ENCODE measurements at places on chromosomes 6 and 20. TPM values are rescaled to one million over a fixed set of nuclear protein-coding genes. Genes with fewer than 3 reads are reported as not detected.

The ABT1 gene
- total RNA-seq = 27.3 TPM

The FNDC11 gene
- total RNA-seq = 2.7 TPM

The PACRG gene
- 0.26 TPM for total RNA-seq

The LHFPL5 gene
- total RNA-seq = not detected

The ZNF343 gene
- total RNA-seq = 3.4 TPM

The PAK5 gene
- 0.20 TPM for total RNA-seq

The KCNQ2 gene
- total RNA-seq = 71.5 TPM

The RSPO3 gene
- total RNA-seq = not detected

The PFDN6 gene
- total RNA-seq = 85.8 TPM

The HDGFL1 gene
- not detected for total RNA-seq

The GJA10 gene
- total RNA-seq = not detected

The MARCKS gene
- 164 TPM for total RNA-seq

The HLA-G gene
- 2.7 TPM for total RNA-seq

The CST4 gene
- not detected for total RNA-seq

The DYNLT2 gene
- total RNA-seq = 1.8 TPM

The FAM217A gene
- total RNA-seq = not detected

The SLC17A9 gene
- total RNA-seq = 19.9 TPM

The CRISP3 gene
- not detected for total RNA-seq

The ENPP1 gene
- total RNA-seq = 22.5 TPM

The NOX3 gene
- not detected for total RNA-seq

The SAMD5 gene
- total RNA-seq = 0.29 TPM

GRCh38 chr6:135062735-135063134, 8.1 kb upstream of the HBS1L start:
- no peak for DNase-seq

DNA sequence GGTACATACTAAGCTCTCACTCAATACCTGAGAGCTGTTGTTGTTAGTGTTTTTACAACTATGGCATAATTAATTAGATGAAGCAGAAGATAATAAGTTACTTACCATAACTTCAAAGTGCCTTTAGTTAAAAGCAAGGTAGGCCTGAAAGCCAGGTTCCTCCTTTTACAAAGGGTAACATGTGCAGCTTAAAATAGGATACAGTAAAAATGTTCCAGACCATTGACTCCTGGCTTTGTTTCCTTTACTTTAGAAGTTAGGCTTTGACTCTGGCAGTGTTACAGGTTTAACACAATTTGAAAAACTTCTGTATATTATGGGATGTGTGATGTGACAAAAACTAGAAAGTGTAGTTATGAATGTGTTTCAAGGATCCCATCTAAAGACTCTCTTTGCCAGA, 522.5 kb downstream of the EPM2A start:
- DNase-seq = no peak

GRCh38 chr6:169427856-169428255, 174.2 kb upstream of the THBS2 start:
- DNase-seq = no peak

GRCh38 chr6:139982652-139983295, 608.3 kb upstream of the CITED2 start:
- DNase-seq = peak; percentile 30

DNA sequence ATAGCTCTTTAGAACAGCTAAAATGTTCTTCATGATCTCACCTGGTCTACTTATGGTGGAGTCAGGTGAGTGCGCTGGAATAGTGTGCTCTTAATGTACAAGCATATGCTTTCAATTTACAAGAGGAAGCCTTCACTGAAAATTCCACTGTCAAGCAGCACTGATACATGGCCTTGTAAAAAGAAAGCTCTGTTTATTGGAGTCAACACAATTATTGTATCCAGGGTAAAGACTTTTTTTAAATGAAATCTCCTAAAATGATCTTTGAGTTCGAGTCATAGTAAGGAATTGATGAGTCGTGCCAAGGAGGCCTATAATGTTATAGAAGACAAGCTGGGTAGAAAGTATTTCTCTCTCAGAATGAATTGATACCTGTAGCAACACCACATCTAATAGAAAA, 41.6 kb upstream of the CARMIL1 start:
- no peak for DNase-seq

- DNase-seq = no peak
Measured at GRCh38 chr20:40282541-40282940, 406.5 kb downstream of the MAFB start.

GRCh38 chr6:14306151-14306906, 188.8 kb downstream of the CD83 start:
- DNase-seq = no peak

DNA sequence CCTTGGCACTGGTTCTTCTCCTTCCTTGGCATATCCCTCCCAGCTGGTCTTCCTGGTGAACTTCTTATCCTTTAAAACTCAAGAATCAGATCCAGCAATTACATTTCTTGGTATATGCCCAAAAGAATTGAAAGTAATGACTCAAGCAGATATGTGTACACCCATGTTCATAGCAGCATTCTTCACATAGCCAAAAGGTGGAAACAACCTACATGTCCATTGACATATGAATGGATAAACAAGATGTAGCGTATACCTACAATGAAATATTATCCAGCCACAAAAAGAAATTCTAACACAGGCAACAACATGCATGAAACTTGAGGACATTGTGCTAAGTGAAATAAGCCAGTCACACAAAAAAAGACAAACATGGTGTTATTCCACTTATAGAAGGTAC, 103.7 kb upstream of the NT5E start:
- DNase-seq = no peak

GRCh38 chr20:37310951-37311350, 21.5 kb downstream of the MANBAL start:
- no peak for DNase-seq

DNA sequence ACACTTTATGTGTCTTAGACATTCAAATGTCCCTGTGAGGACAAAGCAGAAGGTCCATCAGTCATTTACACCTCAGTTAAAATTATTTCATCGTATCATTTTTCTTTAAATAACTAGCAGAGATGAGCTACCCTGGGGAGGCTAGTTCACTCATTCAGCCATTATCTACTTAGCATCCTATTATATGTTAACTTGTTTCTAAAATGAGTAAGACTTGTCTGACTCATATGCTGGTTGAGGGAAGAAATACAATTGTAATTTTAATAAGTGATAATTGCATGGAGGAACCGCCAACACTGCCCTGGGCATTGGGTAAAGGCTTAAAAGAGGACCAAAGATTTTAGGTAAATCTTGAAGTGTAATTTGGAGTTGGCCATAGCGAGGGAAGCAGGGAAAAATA, 12.4 kb upstream of the PTPRK start:
- DNase-seq = no peak

DNA sequence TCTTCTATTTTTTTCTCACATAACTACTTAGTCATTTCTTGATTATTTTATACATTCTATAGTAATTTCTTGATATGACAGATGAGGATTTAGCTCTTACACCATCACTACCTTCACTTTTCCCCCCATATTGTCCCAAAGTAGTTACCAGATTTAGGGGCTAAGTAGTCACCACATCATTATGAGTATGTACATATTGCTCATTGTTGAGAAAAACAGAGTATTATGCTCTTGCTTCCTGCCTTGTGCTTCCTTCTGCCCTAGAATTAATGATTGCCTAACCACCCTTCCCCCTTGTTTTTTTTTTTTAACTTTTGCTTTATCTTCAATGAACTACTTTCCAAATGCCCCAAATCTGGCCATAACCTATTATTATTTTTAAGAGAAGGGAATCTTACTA, 6.8 kb upstream of the HLA-B start:
- no peak for DNase-seq

DNA sequence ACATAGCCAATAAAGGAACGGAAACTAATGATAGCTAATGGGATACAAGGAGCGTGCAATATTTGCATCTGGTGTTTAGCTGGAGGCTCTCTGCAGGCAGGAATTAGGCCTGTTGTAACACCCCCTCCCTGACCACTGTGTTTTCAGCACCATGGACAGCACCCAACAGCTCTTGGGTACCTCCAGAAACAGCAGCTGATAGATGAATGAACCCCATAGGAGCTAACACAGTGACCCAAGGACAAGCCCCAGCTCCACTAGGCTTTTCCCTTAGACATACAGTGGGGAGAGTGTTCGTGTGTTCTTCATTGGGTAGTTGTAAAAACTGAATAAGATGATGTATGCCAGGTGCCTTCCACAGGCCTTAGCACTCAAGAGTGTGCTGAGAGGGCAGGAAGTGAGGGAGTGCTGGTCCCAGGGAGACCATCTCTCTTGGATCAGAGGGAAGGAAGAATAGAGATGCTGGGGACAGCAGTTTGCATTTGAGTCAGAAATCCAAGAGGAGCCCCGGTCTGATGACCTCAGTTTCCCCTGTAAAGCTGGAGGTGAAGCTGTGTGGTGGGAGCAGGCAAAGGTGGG, 161.3 kb downstream of the PHACTR3 start:
- peak; percentile 58 for DNase-seq

- DNase-seq = no peak
Measured at GRCh38 chr6:41097467-41098090, 24.8 kb downstream of the NFYA start.

DNA sequence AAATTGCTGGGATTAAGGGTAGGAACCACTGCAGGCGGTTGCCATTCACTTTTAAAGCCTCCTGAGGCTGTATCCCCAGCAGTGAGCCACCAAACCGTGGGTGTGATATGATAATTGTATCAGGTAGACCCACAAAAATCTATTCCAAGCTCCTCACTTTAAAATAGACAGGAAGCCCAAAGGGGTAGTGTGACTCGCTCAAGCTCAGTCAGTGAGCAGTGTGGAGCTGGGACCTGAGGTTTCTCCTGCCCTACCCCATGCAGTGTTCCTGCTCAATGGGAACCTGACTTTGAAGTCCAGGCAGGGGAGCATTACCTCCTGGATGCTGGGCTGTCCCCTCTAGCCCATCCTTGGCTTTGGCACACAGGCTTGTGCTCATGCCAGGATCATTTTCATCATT, 14.9 kb upstream of the MAPRE1 start:
- no peak for DNase-seq

DNA sequence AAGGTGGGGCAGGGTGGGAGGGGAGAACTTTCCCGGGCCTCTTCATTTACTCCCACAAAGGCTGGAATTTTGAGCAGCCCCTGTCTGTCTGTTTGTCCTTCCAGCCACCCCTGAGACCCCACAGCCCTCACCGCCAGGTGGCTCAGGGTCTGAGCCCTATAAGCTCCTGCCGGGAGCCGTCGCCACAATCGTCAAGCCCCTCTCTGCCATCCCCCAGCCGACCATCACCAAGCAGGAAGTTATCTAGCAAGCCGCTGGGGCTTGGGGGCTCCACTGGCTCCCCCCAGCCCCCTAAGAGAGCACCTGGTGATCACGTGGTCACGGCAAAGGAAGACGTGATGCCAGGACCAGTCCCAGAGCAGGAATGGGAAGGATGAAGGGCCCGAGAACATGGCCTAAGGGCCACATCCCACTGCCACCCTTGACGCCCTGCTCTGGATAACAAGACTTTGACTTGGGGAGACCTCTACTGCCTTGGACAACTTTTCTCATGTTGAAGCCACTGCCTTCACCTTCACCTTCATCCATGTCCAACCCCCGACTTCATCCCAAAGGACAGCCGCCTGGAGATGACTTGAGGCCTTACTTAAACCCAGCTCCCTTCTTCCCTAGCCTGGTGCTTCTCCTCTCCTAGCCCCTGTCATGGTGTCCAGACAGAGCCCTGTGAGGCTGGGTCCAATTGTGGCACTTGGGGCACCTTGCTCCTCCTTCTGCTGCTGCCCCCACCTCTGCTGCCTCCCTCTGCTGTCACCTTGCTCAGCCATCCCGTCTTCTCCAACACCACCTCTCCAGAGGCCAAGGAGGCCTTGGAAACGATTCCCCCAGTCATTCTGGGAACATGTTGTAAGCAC, 46.0 kb upstream of the TTPAL start:
- DNase-seq = no peak

- no peak for DNase-seq
Measured at GRCh38 chr6:170088582-170088955, 202.3 kb downstream of the DLL1 start.

- DNase-seq = no peak
Measured at GRCh38 chr6:107800564-107801164, 23.4 kb downstream of the SCML4 start.

- DNase-seq = no peak
Measured at GRCh38 chr6:6843057-6843627, 254.6 kb downstream of the LY86 start.

DNA sequence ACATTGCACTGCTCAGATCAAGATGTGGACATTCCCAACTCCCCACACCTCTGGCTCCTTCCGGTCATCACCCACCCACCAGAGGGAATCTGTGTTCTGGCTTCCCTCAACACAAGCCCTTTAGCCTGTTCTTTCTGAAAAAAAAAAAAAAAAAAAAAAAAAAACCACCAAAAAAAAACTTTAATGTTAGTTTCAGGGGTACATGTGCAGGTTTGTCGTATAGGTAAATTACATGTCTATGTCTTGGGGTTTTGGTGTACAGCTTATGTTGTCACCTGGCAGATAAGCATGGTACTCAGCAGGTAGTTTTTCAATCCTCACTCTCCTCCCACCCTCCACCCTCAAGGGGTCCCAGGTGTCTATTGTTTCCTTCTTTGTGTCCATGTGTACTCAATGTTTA, 135.8 kb upstream of the FOXA2 start:
- no peak for DNase-seq

- DNase-seq = no peak
Measured at GRCh38 chr20:56762829-56763228, 133.7 kb downstream of the TFAP2C start.

- DNase-seq = no peak
Measured at GRCh38 chr6:146861029-146861563, 262.3 kb downstream of the ADGB start.

DNA sequence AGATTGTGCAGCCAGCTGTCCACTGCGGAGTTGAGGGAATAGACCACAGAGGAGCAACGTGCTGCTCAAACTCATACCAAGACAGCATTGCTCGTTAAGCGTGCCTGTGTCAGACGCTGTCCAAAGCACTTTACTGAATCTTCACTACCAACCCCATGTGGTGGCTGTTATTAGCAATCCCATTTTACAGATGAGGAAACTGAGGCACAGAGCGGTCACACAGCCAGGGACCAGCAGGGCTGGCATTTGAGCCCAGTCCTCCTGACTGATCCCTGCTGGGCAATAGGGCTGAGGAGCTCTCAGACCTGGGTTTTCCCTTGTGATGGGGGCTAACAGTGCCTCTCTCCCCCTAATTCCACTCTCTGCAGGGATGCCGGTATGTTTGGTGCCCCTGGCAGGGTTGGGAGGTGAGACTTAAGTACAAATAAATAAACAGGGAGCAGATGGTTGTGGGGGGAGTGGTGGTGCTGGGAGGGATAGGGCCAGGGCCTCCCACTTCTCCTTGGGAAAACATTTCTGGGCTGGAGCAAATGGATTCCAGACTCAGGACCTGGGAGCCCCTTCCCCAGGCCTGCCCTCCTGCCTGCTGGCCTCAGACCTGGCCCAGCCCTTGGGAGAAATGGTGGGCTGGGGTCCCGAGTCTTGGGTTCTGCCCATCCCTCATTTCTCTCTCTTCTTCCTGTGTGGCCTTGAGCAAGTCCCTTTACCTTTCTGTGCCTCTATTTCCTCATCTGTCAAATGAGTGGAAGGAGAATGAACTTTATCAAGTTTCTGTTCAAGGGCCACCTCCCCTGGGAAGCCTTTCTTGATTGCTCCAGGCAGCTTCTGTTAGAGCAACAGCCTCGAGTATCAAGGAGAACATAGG, 17.7 kb downstream of the SRXN1 start:
- DNase-seq = no peak

GRCh38 chr6:34028691-34029360, 117.1 kb downstream of the GRM4 start:
- DNase-seq = no peak
